ENCODE measurements at places on chromosomes 6 and 20.

- no peak for DNase-seq
Measured at GRCh38 chr6:104858642-104859041, 1.1 kb downstream of the HACE1 start.

DNA sequence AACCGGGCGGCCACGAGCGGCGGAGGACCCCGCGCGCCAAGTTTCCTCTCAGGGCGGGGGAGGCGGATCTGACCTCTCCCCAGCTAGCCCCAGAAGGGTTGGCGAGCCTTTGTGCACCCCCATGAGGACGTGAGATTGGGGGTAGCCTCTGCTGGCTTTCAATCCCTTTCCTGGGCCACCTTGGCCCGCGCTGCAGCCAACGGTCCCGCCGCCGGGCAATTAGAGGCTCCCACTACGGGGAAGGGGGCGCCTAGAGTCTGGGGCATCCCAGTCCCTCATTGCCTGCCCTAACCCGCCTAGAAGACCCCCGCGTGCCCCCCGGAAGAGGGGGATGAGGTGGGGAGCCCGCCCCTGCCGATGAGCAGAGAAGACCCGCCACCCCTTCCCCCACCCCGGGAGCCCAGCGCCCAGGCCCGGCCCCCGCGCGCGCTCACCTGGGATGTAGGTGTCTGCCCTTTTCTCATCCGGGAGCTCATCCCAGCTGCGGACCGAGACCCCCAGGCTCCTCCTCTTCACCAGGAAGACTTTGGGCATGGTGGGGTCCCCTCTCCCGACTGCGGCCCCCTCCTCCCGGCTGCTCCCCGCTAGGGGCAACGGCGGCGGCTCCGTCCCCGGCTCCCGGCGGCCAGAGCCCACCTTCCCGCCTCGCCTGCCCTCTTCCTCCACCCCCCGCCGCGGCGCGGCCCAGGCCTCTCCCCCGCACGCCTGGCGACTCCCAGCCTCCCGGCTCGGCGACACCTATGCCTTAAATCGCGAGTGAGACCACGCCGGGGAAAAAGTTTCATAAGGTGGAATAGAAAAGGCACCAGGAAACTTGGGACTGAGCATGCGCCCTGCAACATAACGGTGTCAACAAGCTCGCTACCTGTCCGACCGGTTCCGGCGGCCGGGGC is at the start of gene OVOL2:
TSS of gene OVOL2 (minus strand) at position 816 of the 893 bp plus-strand sequence. CDS start at position 534, 282 bp downstream.
- DNase-seq = no peak

GRCh38 chr6:113855500-113856374 is 1.4 kb upstream of the MARCKS start:
- DNase-seq = no peak

DNA sequence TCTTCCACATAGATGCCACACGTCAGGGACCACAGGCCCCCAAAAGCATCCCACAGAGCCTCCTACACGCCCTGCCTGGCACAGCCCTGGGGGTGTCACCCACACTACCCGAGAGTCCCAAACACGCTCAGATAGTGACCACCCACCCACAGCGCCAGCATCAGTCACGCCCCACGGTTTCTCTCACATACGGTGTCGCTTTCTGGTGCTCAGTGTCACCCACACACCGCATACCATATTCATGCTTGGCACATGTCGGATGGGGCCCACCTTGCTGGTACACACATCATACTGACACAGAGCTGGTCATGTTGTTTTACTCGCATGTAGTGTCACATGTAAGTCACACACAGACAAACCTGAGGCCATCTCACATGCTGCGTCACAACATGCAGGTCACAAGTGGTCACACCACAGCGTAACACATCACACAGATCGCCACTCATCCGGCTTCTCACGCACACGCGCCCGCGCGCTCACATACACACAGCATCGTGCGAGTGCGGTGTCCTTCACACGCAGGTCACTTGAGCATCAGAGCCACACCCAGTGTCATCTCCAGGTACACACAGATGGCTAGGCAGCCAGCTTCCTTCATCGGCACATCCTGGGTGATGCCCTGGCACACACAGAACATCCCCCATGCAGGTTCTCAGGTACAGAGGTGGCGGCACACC is 3.4 kb downstream of the TEAD3 start:
- no peak for DNase-seq

DNA sequence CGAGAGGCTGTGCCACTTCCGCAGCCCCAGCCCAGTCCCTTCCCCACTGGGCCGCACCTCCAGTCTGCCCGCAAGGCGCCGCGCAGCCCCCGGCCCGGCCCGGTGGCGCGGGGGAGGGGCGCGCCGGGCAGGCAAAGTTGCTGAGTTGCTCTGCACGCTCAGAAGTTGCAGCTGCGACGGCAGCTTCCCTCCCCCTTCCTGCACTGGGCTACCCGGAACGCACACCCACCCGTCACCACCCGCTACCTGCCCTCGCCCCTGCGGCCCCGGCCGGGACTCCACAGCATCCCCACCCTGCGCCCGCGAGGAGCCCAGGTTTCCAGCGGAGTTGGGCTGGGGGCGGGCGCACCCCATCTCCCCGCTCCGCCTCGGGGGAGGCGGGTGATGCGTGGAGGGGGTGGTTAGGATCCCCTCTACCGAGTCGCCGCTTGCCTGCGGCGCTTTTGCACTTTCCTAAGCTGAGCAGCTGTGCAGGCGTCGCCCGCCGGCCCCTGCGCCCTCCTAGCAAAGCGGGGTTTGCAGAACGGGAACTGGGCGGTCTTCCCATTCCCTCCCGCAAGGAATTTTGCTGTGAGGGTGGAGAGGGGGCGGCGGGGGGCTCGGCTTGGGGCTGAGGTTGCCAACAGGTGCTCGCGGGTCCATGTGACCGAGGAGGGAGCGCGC is 55.9 kb upstream of the RREB1 start:
- DNase-seq = peak; percentile 62

Data from activated T-cell treated with anti-CD3 and anti-CD28 coated beads, Interleukin-2, amount 50 U/mL, for 1 hour (primary cell).